ENCODE measurements at places on chromosomes 12 and 14.

GRCh38 chr12:27593266-27593665, 69.3 kb downstream of the PPFIBP1 start:
- no peak for DNase-seq

DNA sequence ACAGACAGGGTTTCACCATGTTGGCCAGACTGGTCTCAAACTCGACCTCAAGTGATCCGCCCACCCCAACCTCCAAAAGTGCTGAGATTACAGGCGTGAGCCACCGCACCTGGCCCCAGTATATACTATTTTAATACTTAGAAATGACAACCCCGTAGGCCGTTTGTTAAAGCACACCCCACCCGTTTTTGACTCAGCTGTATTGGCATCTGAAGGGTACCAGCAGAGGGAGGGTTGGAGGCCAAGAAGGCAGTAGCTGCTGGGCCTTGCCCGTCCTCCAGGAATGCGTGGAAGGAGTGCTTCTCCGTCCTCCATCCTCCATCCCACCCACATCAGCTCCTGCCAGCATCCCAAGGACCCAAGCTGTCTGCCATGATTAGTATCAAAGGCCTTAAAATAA, 6.3 kb upstream of the NIN start:
- DNase-seq = no peak

DNA sequence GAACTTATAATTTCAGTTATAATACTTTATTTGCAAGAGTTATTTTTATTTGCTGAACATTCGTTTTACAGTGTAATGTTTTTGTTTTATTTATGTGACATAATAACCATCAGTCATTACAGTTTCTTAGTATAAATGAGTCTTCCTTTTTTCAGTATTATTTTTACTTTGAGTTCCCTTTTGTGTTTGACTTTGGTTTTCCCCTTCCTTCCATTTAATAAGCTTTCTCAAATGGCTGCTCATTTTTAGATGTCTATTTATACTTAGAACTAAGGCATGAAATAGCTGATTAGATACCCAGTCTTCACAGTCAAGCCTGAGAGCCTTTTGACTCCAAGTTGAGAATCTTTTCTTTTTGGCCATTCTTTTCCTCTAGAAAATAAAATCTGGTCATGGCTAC, 404.5 kb downstream of the LRFN5 start:
- no peak for DNase-seq

DNA sequence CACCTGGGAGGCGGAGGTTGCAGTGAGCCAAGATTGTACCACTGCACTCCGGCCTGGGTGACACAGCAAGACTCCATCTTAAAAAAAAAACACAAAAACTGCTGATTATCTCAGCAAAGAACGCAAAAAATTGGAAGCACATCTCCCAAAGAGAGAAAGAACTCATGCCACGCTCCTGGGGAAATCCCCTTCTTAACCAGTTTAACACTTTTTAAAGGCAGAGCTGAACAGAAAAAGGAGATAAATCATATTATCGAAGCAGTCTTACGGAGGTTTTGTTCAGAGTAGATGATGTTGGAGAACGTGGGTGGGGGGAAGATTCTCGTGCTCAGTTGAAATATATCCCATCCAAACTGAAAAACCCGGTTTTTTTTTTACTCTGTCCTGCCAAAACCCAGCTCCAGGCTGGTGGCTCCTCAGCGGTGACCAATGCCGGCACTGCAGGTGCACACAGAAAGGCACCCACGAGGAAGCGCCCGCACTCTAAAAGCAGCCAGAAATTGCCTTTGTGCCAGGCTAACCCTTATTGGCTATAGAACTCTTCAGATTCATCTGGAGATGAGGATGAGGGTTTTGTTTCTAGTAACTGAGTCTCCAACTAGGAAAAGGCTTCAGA, 100.2 kb upstream of the PARP11 start:
- no peak for DNase-seq

DNA sequence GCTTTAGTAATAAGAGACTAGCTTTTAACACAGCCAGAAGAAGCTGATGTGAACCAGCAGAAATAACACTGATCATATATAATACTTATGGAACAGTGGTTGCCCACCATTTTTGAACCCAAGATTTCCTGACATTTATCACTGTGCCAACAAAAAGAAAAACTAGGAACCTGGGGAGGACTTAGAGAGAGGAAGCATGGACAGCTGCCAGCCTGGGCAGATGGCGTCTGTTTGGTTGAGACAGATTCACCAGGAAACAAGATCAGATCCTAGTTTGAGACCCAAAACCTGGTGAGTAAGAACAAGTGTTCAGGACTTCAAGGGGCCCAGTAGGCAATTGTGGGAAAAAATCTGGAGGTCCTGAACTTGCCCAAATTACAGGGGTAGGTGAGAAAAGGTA, 95.3 kb downstream of the BICD1 start:
- DNase-seq = peak; percentile 95

DNA sequence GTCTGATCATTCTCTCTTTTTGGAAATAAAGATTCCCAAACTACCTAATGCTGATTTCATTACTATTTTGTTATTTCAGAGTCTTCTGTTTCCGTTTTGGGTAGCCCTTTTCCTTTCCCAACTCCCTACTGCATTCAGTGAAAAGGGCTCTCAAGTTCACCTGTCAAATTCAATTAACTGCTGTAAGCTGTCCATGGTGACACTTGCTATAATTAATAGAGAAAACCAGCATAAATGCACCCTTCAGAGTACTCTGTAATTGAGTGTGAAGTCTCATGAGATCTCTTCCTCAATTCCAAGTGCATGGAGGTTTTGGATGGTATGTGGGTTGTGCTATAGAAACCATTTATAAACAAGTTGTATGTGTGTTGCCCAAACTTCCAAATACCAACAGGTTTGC, 187.2 kb downstream of the RPL10L start:
- DNase-seq = no peak

- no peak for DNase-seq
Measured at GRCh38 chr14:104237651-104238423, 99.5 kb downstream of the KIF26A start.

- no peak for DNase-seq
Measured at GRCh38 chr12:78321696-78322095, 491.0 kb downstream of the NAV3 start.

DNA sequence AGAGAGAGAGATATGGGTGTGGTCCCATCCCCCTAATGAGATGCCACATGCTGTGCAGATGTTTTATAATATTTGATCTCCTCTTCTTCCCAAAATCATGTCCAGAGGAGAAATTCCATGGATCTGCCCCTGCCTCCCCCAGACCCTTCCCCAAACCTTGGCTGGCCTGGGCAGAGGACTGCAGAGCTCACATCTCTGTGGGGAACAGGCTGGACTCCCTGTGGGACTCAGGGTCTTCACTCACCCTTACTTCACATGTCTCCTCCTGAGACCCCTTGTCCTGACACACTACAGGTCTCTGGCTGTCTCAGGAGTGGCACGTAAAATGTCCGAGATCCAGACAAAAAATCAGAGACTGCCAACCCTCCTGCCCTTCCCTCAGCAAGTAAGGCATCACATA, 76.0 kb upstream of the CAPRIN2 start:
- no peak for DNase-seq

DNA sequence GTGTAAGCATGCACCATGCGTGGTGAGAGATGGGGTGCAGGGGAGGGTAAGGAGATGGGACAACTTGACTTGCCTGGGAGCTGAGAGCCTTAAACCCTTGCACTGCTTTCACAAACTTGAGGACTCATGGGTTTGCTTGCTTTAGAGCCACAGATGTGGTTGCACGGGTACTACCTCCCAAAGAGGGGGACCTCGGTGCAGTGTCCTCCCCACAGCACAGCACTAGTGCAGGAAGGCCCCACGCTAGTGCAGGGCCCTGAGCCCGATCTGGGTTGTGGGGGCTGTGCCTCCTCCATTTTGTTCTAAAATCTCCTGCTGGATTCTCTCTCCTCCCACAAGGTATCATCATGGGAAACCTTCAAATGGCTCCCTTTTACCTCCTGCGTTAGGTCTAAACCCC, 11.2 kb downstream of the KRT72 start:
- no peak for DNase-seq

DNA sequence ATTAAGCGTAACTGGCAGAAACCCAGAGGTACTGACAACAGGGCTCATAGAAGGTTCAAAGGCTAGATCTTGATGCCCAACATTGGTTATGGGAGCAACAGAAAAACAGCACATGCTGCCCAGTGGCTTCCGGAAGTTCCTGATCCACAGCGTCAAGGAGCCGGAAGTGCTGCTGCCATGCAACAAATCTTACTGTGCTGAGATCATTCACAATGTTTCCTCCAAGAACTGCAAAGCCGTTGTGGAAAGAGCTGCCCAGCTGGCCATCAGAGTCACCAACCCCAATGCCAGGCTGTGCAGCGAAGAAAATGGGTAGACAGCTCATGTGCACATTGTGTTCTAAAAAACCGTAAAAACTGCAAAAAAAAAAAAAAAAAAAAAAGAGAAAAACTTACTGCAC, 192.3 kb downstream of the MON2 start:
- DNase-seq = no peak

DNA sequence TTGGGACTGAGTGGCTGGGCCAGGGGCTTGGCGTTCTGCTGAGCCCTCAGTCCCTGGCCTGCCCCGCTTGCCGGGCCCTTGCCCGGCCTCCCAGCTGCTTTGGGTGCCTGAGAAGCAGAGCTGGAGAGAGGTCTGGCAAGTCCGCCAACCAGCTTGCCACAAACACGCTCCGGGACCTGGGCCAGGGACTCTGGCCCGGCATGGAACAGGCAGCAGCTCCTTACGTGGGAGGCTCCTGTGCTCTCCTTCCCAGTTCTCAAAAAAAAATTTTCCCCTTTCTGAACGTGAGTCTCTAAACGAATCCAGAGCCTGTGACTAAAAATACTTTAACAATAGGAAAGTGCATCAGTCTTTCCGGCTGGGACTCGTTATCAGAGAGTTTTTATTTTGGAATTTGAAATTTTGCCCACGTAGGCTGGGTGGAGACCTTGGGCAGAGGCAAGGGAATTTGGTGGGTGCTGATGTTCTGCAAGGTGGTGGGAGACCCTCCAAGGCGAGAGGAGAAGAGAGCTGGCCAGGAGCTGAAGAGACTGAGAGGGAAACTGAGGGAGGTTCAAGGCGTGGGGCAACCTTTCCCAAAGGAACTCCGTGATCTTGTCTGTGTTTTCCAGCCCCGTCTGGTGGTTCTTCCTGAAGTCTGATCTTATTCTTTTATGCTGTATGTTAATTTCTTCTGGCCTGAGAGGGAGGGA, 6.8 kb upstream of the NR4A1 start:
- DNase-seq = peak; percentile 79

GRCh38 chr12:106804668-106805067, 30.2 kb downstream of the RIC8B start:
- no peak for DNase-seq

DNA sequence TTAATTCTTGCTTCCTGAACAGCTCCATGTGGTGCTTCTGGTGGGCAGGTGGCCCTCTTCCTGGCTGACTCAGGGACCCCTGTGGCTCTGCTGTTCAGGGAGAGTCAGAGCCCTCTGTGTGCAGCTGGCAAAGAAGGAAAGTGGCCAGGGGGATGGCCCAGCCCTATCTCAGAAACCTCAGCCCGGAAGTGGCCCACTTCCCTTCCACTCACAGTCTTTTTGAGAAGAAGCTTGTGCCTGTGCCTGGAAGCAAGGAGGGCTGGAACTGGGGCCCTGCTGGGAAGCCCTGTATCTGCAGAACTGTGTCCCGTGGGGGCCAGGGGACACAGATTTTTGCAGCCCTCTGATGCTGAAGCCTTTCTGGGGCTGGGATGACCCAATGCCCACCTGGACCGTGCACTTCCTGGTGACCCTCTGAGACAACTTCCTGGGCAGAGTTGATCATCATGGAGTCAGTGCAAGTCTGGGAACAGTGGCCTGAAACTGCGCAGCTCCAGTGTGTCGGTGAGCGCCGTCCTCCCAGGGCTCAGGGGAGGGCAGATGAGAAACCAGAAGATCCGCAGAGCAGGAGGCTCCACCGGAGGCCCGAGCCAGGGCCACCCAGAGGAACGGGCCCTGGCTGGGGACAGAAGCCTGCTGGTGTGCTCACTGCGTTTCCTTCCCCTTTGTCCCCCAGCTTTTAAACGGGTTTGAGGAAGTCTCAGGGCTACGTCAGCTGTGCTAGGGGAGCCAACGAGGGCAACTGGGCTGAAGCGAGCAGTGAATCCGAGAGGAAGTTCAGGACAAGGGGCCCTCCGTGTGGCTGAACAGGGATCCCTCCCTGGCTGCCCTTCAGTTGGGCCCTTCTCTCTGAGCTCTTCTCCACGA, 217.4 kb upstream of the RTL1 start:
- DNase-seq = no peak

DNA sequence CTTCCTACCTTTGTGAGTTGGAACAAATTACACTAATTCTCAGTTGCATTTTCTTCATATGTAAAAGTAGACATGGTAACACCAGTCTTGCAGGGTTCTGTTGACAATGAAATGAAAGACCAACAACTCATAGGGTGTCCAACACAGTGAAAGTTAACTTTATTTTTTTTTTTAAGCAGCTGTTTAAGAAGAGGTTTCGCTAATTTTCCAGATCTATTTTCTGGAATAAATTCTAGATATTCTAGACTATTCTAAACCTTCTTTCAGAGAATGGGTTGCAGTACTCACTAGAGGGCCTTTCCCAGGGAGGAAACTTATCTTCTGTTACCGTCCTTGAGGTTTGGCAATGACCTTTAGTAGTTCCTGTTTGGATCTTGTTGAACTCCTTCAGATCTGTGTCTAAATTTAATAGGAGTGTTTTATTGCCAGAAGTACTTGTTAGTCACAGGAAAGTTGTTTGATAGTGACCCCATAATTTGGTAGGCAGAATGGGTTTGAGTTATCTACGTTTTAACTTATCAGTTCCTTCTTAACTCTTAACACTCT, 2.8 kb upstream of the ART4 start:
- DNase-seq = no peak

DNA sequence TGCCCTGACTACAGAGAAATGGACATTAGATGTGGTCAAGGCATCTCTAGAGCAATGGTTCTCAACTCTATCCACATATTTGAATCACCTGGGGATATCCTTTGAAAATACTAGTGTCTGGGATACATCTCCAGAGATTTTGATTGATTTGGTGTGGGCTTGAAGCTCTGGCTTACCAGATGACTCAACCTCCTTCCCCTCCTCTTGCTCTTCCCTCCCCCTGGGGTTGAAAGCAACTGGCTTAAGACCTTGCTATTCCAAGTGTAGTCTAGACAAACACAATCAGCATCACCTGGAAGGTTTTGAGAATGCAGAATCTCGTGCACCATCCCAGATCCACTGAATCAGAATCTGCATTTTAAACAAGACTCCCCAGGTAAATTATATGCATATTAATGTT, 183.8 kb downstream of the DAD1 start:
- no peak for DNase-seq

- no peak for DNase-seq
Measured at GRCh38 chr14:22915886-22916521, 2.9 kb downstream of the RBM23 start.

- DNase-seq = peak; percentile 57
Measured at GRCh38 chr12:100141666-100141997, 1.0 kb downstream of the BLTP3B start.

DNA sequence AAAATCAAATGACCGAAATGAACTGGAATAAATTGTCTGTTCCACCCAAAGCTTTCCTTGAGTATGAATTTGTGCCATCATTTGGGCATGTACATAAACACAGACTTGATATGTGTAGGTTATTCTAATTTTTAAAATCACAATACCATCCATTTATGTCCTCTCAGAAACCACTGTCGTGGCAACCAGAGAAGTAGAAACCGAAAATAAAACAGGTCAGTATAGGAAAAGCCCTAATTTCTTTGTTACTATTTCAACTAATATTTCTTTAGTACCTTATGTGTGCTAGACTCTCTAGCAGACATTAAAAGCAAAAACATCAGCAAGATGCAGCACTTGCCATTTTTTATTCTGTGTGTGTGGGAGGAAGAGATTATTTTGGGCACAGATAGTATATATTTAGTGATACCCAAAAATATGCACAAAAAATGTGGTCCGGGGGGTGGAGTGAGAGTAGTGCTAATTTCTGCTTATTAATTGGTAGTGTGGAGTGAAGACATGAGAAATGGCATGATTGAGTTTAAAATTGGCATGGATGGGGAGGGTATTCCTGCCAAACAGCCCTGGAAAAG, 130.8 kb upstream of the CNTN1 start:
- DNase-seq = no peak

Data from cerebellar cortex (tissue), 1 donor.